ENCODE measurements at places on chromosomes 4 and X.

- DNase-seq, result peak; percentile 40
These were observed 29.3 kb upstream of the FAM47C start for GRCh38 chrX:36978886-36979285.

- DNase-seq, result no peak
These were observed 43.4 kb downstream of the TEC start for GRCh38 chr4:48226199-48226598.

- DNase-seq, result no peak
These were observed 30.7 kb upstream of the HUWE1 start for GRCh38 chrX:53717205-53717604.

GRCh38 chrX:29826742-29827141, 388.6 kb upstream of the MAGEB2 start:
- no peak for DNase-seq

DNA sequence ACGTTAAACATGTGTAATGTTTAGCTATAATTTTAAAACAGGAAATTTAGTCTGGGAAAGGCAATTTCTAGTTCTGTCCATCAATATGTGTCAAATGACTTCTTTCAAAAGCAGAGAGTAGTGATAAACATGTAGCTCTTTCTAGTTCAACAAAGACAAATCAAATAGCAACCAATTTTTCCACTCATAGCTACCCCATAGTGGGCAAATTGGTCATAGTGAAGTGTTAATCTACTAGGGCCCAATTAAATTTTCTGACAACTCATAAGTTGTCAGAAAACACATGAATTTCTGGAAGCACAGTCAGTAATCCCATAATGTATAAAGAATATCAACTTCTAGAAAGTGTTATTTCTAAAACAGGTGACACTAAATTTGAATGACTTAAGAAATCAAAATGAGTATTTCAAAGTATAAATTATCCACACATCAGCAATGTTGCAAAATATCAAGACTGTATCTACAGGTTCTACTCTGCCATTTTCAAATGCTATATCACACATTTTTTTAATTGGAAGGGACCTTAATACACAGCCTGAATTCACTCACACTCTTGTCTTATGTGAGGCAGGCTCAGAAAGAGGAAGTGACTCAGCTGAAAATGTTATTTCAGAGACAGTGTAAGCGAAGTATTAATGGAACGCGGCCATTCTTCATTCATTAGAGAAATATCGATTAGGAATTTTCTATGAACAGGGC, 7.7 kb downstream of the OCIAD2 start:
- peak; percentile 74 for DNase-seq

DNA sequence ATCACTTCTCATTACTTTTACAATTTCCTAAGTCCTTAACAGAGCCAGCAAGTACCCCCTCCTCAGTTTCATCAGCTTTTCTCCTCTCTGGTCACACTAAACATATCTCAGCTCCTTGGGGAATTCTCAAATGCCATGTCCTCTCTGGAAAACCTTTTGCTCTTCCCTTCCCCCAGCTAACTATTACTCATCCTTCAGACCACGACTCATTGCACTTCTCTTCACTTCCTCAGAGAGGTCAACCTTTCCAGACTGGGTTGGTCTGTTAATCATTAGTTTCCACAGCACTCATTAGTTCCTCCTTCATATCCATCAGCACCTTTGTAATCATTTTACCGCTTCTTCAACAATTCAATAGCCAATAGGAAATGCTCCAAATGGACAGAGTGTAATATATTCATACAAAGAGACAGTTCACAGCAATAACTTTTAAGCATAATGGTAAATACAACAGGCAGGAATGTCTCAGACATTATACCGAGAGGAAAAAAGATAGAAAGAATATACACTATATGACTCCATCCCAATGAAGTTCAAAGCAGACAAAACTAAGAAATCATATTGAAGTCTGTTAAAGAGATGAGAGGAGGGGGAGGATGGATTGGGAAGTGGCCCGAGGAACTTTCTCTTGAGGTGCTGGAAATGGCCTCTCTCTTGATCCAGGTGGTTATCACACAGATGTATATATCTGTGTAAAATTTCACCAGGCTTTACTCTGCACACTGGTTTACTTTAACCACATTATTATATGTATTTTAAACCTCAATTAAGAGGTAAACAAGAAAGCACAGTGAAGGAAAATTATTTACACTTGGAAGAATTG, 39.6 kb downstream of the DDX60L start:
- DNase-seq, result peak; percentile 75

DNA sequence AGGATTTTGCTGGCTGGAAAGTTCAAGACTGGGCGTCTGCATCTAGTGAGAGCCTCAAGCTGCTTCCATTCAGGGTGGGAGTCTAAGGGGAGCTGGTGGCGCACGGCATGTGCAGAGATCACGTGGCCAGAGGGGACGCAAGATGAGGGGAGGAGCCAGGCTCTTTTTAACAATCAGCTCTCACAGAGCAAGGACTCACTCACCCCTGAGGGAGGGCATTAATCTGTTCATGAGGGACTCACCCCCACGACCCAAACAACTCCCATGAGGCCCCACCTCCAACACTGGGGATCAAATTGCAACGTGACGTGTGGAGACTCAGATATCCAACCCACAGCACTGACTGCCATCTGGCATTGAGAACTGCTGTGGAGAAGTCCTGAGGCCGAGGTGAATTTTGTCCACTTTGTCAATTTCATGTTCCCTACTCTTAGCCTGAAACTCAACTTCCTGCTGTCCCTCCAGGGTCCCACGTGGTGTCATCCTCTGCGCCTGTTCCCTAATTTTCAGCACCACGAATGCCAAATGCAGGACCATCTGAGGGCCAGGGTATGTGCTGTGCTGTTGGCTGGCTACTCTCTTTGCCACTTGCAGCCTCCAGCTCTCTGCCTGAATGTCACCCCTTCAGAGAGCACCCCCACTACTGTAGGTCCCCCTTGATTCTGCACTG, 5.6 kb downstream of the ZFP92 start:
- DNase-seq, result no peak

DNA sequence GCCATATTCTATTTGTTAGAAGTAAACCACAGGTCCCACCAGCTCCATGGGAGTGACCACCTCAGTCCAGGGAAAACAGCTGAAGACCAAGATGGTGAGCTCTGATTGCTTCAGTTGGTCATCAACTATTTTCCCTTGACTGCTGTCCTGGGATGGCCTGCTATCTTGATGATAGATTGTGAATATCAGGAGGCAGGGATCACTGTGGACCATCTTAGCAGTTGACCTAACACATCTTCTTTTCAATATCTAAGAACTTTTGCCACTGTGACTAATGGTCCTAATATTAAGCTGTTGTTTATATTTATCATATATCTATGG, 16.1 kb downstream of the TLR8 start:
- no peak for DNase-seq

- no peak for DNase-seq
These were observed 35.3 kb downstream of the ZBTB49 start for GRCh38 chr4:4325321-4325720.

DNA sequence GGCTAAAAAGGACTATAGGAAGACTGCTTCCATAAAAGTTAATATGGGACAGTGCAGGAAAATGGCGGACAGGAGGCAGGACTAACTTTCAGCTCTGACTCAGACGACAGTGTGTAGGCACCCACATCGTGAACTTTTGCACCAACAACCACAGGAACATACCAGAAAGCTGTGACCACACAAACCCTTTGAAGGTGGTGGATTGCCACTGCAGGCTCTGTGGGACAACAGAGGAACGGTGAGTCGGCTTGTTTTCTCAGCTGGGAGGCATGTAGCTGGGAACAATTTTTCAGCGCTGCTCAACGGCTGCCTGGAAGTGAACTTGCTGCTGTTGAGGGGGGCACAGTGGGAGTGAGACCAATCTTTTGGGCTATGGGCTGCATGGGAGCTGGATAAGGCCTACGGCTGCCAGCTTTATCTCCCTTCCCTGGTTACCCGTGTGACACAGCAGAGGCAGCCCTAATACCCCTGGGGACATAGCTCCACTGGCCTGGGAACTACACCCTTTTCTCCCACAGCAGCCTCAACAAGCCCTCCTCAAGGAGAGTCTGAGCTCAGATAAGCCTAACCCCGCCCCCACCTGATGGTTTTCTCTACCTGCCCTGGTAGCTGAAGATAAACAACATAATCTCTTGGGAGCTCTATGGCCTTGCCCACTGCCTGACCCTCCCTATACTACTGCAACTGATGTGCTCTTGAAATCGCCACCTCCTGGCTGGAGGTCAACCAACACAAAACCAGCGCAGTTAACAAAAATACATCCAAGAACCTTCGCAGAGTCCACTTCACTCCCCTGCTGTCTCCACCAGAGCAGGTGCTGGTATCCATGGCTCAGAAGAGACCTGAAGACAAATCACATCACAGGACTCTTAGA, 1537.0 kb downstream of the C4orf33 start:
- no peak for DNase-seq
